ENCODE measurements at places on chromosomes 3 and 15. TPM values are rescaled to one million over a fixed set of nuclear protein-coding genes. Genes with fewer than 3 reads are reported as not detected.

Gene BNIP2
- 72.4 TPM for total RNA-seq

Gene CHRNA7
- total RNA-seq: 0.65 TPM

Gene COL6A5
- not detected for total RNA-seq

Gene ECE2
- not detected for total RNA-seq

Gene TMEM40
- not detected for total RNA-seq

DNA sequence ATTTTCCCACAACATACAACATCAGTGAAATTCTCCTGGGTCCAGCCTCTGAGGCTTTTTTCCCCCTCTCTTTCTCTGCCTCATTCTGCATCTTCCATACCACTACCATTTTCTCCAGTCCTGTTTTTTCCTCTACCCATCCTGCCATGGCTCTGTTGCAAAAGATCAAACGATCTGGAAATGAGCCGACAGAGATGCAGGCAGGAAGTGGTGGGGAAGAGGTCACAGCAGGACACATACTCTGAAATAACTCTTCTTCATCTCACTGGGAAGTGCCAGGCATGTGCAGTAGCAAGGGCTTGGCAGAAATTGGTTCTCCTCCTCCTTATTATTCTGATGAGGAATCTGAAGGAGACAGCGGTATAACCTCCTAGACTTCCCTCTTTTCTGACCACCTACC, 114.3 kb downstream of the CORO2B start:
- no peak for DNase-seq

GRCh38 chr3:15113884-15114283, 14.9 kb upstream of the RBSN start:
- no peak for DNase-seq

- no peak for DNase-seq
Observed at GRCh38 chr3:16693820-16694219, 88.6 kb upstream of the DAZL start.

DNA sequence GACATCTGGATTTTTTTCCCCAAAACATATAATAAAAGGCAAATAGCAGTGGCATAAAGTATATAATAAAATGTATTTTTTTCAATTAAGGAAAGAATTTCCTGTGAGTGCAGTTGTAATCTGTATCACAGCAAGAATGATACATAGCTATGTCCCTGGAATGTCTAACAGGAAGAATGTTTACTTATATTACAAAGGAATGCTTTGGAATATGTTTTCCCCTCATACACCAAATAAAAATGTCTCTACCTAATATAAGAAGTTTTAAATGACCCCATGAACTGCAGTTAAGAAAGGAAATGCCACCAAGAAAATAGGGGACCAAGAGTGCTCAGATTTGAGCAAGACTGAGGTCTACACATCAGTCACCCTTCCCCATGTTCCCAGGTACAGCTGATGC, 38.0 kb upstream of the ATP11B start:
- peak; percentile 26 for DNase-seq

DNA sequence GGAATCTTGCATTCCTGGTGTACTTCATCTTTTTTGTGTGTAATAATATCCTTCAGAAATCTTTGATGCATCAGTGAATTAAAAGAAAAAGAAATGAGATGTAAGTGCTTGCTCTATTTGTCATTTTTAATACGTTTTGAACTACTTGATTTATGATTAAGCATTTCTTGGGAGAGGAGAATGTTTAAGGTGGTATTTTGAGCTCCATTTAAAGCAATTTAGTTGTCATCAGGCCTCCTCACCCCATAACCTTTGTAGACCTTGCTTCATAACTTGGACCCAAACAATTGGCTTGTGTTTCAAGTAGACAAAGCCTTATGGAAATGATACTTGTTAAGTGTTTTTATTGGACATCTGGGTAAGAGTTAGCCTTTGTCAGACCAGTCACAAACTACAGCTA, 87.1 kb upstream of the VEPH1 start:
- no peak for DNase-seq

DNA sequence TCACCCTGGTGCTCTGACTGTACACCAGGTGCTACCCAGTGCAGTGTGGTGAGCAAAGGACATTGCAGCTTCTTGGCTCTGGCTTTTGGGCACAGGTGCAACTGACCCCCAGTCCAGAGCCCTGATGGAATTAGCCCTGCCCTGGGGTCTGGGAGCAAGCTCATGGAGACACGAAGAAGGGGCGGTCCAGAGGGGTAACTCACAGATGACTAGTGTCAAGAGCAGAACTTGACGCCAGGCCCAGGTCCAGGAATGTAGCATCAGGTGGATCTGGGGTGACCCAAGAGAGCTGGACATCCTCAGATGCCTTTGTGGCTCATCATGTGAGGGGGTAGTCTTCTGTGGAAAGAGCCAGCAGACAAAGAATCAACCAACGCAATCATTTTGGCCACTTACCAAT, 88.9 kb downstream of the ASB7 start:
- no peak for DNase-seq

DNA sequence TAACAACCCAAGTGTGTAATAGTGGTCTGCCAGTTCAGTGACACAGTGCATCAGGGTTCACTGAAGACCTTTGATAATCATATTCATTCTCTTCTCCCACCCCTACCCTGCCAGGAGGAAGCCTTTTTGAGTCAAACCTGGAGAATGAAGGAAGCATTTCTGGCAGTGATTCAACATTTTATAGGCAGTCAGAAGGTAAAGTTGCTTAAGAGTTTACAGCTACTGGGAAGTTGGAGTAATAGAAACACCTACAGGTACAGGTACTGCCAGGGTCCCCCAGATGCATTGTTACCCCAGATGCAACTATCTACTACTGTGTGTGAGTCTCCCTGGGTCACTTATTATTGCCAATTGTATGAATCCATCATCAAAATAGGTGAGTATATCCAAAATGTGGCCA, 146.9 kb upstream of the EIF1B start:
- DNase-seq: no peak

- DNase-seq: no peak
Observed at GRCh38 chr3:30696403-30696819, 90.0 kb downstream of the TGFBR2 start.

DNA sequence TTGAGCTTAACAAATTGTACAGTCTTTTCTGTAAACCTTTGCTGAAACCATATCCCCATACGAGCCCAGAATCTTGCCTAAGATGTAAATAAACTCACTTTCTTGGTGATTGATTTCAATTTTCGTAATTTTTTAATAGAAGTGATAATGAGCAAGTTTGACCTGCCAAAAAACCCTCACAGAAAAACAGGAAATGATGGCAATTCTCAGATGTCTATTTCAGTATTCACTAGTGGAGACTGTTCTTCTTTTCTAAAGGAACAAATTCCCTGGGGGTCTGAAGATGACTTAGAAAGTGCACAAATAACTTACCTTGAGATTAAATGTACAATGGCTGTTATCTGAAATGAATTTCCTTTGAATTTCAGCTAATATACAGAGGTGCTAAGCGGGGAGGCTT, 116.5 kb upstream of the CMC1 start:
- no peak for DNase-seq

DNA sequence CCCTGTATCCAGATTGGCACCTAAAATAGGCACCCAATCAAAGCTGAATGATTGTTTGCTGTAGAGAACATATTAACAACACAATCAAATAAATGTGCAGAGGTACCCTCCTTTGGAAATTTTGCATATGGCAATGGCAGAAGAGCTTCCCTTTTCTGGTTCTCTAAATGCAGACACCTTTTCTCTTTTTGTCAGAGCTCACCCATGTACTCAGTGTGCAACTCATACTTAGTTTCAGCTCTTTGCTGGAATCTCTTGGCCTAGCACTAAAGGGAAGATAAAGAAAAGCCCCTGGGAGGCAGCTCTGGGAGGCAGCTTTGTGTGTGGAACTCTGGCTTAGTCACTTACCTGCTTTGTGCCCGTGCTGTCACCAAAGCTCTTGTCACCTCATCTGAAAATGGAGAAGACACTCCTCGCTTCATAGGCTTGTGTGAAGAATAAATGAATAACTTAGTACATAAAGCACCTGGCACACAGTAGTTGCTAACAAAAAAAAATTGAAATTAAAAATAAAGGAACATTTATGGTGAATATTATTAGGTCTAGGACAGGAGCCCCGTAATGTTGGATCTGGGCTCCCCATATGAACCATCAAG, 28.8 kb downstream of the ST6GAL1 start:
- no peak for DNase-seq

GRCh38 chr15:35886765-35887164, 340.8 kb upstream of the DPH6 start:
- DNase-seq: peak; percentile 65

- DNase-seq: no peak
Observed at GRCh38 chr3:42732829-42733459, 30.3 kb upstream of the HHATL start.

DNA sequence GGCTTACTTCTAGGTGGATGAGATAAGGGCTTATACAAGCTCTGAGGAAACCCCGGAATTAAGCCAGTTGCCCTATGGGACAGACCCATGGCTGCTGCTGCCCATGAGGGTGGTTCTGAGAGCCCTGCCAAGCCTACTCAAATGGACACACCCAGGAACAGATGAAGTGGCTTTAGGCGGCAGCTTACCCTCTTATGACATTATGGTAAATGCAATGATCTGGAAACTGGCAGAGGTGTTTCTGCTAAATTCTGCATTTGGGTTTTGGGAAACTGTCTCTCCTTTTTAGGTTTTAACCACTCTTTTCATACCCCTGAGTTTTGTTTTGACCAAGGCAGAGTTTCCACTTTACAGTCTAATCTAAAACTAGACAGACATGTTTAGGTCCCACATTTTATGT, 9.0 kb upstream of the ZBED2 start:
- no peak for DNase-seq

- DNase-seq: no peak
Observed at GRCh38 chr3:60225848-60226247, 1025.4 kb downstream of the FHIT start.

GRCh38 chr15:98760975-98761374, 112.6 kb downstream of the IGF1R start:
- DNase-seq: no peak

- peak; percentile 32 for DNase-seq
Observed at GRCh38 chr3:31615071-31615875, 82.5 kb downstream of the STT3B start.

DNA sequence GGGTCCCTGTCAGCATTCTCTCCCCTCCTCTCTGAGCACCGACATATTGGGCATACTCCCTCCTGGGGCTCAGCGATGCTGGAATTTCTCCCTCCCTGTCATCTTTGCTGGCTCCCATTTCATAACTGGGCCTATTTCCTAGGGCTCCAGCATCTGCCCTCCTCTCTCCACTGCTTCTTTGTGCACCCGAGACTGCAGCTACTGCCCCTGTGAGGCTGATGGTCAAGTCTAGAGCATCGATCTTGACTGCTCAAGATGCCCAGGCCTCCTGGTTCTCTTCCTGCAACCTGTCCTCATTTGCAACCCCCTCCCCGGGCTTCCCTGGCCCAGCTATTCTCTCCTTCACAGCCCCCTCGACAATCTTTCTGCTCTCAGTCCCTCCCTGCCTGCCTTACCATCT, 53.5 kb downstream of the WHAMM start:
- no peak for DNase-seq

- DNase-seq: no peak
Observed at GRCh38 chr3:171123915-171124314, 97.4 kb upstream of the SLC2A2 start.

DNA sequence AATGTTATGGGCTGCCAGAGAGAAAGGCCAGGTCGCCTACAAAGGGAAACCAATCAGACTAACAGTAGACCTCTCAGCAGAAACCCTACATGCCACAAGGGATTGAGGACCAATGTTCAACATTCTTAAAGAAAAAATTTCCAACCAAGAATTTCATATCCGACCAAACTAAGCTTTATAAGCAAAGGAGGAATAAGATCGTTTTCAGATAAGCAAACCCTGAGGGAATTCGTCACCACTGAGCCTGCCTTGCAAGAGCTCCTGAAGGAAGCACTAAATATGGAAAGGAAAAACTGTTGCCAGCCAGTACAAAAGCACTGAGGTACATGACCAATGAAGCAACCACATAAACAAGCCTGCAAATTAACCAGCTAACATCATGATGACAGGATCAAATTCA, 33.1 kb downstream of the PYGO1 start:
- no peak for DNase-seq

DNA sequence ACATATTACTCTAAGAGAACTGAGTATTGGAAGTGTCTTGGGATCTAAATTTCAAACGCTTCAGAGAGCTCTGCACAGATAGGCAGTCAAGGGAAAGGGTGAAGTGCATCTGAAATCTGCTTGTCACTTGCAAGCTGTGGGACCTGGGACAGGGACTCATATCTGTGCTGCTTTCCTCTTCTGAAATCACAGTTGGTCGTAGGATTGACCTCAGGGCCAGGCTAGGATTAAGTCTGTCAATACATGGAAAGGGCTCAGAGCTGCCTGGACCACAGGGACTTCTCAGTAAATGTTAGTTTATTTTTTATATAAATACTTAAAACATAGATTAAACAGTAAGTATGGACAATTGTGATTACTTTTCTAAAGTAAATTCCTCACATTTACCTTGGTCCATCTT, 74.7 kb upstream of the CMTM7 start:
- DNase-seq: no peak

- peak; percentile 92 for DNase-seq
Observed at GRCh38 chr15:44712346-44713005, 1.2 kb downstream of the B2M start.

DNA sequence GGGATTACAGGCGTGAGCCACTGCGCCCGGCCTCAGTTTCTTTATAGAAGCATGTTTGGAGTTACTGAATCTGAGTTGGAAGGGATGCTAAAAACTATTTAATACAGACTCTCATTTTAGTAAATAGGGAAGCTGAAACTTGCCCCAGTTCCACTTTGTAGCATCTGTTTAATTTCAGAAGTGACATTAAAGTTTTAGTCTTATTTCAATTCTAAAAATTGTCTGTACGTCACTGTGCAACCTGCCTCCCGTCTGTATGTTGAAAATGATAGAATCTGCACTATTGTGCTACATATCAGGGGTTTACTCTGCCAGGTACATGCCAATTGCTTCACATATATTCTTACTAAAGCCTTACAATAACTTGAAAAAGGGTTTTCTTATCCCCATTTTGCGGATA, 15.3 kb downstream of the CNOT10 start:
- DNase-seq: no peak

- DNase-seq: no peak
Observed at GRCh38 chr3:72678380-72678779, 169.9 kb downstream of the SHQ1 start.

DNA sequence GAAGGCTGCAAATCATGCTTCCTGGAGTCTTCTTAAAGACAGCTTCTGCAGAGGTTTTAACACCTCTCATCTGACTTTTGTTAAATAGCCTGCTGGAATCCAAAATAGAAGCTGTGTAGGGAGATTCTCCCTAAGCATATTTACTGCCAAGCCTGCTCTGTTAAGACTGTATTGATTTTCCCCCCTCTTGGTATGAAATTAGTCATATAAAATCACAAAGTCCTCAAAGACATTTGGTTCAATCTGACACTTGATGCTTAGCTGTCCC, 94.6 kb downstream of the ITPR1 start:
- DNase-seq: no peak

GRCh38 chr15:46410705-46411104, 775.9 kb downstream of the SQOR start:
- DNase-seq: no peak

- no peak for DNase-seq
Observed at GRCh38 chr3:126275620-126275904, 81.6 kb downstream of the KLF15 start.

GRCh38 chr3:39052583-39052982, 767 bp downstream of the WDR48 start:
- DNase-seq: no peak

- DNase-seq: no peak
Observed at GRCh38 chr3:27244374-27244773, 124.8 kb downstream of the NEK10 start.
